Transverse colon (tissue), 4 donors: ENCODE measurements at places on chromosomes 12 and 14. TPM values are rescaled to one million over a fixed set of nuclear protein-coding genes. Genes with fewer than 3 reads are reported as not detected.

The NTN4 gene
- 6.7 TPM for total RNA-seq

The CELA1 gene
- not detected for total RNA-seq

DNA sequence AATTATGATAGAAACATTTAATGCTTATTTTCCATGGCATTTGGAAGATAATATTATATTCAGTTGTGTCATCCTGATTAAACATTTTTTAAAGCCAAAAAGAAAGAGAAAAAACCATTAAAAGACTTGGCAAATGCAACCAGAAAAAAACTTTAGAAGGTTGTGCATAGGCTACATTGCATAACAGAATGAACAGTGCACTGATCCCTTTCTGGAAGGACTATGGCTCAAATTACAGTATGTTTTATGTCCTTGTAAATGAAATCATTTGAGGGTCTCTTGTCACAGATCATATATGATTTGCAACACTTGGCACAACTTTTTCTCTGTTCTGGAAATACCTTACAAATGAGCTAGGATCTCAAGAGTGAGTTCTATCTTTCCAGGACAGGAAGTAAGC lies 275.2 kb upstream of the FLRT2 start:
- no peak overlapping the region for H3K27ac ChIP-seq
- DNase-seq: no peak
- H3K4me1 ChIP-seq: no peaks in the 10 kb centered on the region
- no peaks in the 10 kb centered on the region for H3K27me3 ChIP-seq
- H3K36me3 ChIP-seq: no peaks in the 10 kb centered on the region
- no peak overlapping the region for H3K4me3 ChIP-seq

- DNase-seq: no peak
- no peaks in the 10 kb centered on the region for H3K36me3 ChIP-seq
- H3K4me3 ChIP-seq: no peak overlapping the region
Measured at GRCh38 chr12:123919980-123920360, 52.7 kb downstream of the CCDC92 start.

DNA sequence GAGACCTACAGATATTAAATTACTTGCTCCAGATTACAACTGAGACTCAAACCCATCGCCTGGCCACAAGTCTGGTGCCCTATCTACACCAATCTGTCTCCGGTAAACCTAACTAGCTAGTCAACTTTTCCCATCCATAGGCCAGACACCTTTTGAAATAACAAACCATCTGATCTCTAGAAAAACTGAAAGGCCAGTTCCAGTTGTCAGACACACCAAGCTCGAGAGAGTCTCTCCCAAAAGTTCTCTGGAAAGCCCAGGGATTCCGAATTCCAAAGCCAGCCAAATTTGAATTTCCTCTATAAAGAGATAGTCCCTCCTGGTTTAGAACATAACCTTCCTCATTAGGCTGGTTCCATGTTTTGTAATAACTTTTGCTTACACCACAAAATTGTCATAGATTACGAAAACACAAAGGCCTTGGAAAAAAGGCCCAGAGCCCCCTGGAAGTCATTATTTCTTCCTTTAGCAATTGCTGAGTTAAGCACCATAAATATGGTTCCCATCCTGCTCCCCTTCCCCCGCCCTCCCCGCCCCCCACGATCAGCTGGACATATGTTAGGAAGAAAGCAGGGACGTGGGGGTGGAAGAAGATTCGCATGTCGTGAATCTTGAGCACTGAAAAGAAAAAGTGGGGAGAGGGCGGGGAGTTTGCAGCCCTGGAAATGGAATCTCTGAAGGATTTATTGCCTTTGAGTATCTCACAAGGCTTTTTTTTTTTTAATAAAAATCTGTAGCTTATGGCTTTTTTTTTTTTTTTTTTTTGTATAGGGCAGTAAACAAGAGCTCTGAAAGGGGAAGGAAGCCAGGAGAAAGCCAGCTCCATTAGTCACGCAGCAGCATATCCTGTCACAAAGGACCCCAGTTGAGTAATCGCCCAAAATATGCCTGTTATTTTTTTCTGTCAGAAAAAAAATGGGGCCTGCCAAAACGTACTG lies 110.4 kb downstream of the ZFP36L1 start:
- H3K4me3 ChIP-seq: no peak overlapping the region
- DNase-seq: peak; percentile 38
- no peaks in the 10 kb centered on the region for H3K36me3 ChIP-seq
- no peaks in the 10 kb centered on the region for H3K27me3 ChIP-seq

GRCh38 chr12:1527789-1528188 lies 66.6 kb downstream of the FBXL14 start:
- no peaks in the 10 kb centered on the region for H3K4me1 ChIP-seq
- H3K36me3 ChIP-seq: no peaks in the 10 kb centered on the region
- no peak overlapping the region for H3K4me3 ChIP-seq
- H3K27ac ChIP-seq: no peak overlapping the region
- H3K27me3 ChIP-seq: peaks cover 57% of the 10 kb centered on the region

DNA sequence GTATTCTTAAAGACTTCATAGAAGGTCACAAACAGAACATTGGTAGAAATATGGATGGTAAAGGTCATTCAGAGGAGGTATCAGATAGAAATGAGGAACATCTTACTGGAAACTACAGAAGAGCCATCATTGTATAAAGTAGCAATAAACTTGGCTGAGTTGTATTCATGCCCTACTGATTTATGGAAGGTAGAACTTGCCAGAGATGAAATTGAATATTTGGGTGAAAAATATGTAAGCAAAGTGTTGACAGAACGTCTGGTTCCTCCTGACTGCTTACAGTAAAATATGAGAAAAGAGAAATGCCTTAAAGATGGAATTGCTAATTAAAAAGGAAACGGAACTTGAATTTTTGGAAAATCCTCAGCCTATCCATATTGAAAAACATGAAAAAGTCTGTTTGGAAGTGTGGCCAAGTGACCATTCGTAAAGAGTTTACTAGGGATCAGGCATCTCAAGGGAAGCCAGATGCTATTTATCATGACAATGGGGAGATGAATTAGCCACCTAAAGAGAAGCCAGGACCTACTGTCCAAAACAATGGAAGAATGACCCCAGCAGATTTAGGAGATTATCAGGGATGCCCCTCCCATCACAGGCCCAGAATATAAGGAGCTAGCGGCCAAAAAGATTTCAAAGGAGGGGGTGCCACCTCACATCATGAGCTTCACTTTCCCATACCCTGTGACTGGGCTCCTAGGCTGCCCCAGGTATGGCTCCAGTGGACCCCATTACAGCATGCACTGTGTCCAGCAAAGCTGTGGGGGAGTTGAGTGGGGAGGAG lies 189.3 kb downstream of the ITPR2 start:
- no peak for DNase-seq
- H3K27me3 ChIP-seq: no peaks in the 10 kb centered on the region
- H3K36me3 ChIP-seq: no peaks in the 10 kb centered on the region
- H3K27ac ChIP-seq: peak overlapping the region; percentile 46
- H3K4me3 ChIP-seq: no peak overlapping the region

DNA sequence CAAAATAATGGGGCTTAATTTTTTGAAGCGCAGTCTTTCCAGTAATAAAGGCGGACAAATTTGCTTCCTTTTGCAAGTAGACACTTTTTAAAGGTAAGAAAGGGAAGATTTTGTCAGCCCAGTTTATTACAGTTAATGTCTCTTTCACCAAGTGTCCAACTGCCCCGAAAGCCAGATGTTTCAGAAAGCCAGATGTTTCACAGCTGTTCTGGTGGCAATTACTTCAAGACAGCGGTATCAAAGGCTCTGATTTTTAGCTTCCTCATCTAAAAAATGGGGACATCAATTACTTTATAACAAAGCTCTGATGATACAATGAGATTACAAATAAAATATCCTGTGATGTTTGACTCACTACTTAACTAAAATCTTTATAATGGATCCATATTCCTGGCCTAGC lies 1.0 kb downstream of the WBP11 start:
- H3K27me3 ChIP-seq: no peaks in the 10 kb centered on the region
- no peak for DNase-seq
- H3K4me1 ChIP-seq: peaks cover 30% of the 10 kb centered on the region
- H3K4me3 ChIP-seq: peak overlapping the region; percentile 86
- peaks cover 22% of the 10 kb centered on the region for H3K36me3 ChIP-seq

GRCh38 chr12:24379433-24379832 lies 430.0 kb upstream of the SOX5 start:
- peaks cover 11% of the 10 kb centered on the region for H3K4me1 ChIP-seq
- no peaks in the 10 kb centered on the region for H3K36me3 ChIP-seq
- DNase-seq: no peak
- H3K4me3 ChIP-seq: no peak overlapping the region

- H3K4me1 ChIP-seq: peaks cover 15% of the 10 kb centered on the region
- no peaks in the 10 kb centered on the region for H3K36me3 ChIP-seq
- no peak overlapping the region for H3K4me3 ChIP-seq
- peak; percentile 41 for DNase-seq
- H3K27me3 ChIP-seq: no peaks in the 10 kb centered on the region
Measured at GRCh38 chr12:88952562-88952942, 372.3 kb upstream of the KITLG start.

GRCh38 chr12:53683494-53683893 lies 7.6 kb upstream of the ATP5MC2 start:
- H3K4me3 ChIP-seq: no peak overlapping the region
- H3K36me3 ChIP-seq: no peaks in the 10 kb centered on the region
- H3K4me1 ChIP-seq: no peaks in the 10 kb centered on the region
- no peak for DNase-seq

GRCh38 chr14:87944987-87945604 lies 47.9 kb downstream of the GALC start:
- H3K4me1 ChIP-seq: no peaks in the 10 kb centered on the region
- H3K4me3 ChIP-seq: no peak overlapping the region
- no peak overlapping the region for H3K27ac ChIP-seq
- DNase-seq: no peak
